ENCODE measurements at places on chromosomes 2 and 18.

DNA sequence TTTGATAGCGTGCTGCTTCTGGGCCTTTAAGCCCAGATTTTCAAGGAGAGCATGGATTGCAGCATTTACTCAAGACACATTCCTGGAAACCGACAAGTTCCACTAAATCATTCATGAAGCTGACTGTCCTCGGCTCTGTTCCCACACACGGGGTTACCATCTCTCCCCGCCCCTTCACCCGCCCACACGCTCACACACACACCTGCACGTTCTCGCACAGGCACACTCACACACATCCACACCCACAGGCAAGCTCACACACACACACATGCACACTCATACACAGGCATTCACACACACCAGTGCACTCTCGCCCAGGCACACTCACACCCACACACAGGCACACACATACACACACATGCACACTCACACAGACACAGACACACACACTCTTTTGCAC lies 150.0 kb upstream of the AGAP1 start:
- DNase-seq: no peak

GRCh38 chr2:33409417-33409955 lies 67.0 kb upstream of the RASGRP3 start:
- DNase-seq: no peak

GRCh38 chr2:128702616-128703015 lies 383.9 kb upstream of the HS6ST1 start:
- no peak for DNase-seq

DNA sequence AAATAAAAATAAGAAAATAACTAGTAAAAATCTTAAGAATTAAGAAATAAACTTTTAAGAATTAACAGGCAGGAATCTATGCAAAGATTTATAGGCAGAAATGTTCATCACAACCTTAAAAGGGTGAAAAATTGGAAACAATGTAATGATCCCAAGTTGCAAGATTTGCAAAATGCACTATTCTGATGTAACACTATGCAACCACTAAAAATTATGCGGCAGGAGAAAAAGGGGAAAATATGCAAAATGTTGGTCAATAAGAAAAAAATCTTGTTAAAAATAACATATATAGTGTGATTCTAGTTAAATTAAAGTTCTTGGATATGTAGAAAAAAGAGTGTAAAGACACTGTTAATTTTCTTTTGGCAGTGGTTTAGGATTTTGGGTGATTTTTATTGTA lies 132.8 kb downstream of the UPP2 start:
- DNase-seq: no peak

DNA sequence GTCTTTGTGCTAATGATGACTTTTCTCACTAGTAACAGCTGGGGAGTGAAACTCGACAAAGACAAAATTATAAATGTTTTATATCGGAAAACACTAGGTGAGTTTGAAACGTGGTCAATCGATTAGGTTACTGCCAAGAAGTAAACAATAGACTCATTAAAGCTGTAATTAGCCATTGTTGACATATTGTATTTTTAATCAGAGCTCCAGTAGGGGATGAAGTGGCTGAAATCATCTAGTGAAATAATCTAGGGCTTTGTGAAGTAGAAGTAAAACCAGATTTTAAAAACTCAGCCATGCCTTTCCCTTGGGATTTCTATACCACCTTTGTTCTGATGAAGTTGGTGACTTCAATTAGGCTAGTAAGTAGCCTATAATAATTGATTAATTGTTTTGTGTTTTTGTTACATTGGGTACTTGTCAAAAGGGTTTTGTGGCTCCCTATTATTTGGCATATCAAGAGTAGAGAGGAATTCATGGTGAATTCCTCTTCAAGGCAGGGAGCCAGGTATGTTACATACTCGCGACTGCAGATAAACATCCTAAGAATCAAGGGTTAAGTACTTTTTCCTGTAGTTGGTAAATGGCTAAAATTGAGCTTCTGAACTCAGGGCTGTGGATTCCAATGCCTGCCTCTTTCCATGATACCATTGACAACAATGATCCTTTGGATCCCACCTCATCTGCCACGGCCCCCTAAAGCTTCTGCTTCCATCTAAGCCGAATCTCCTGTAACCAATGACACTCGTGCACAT lies 31.6 kb downstream of the RAB27B start:
- no peak for DNase-seq
